ENCODE measurements at places on chromosomes 4 and X.

DNA sequence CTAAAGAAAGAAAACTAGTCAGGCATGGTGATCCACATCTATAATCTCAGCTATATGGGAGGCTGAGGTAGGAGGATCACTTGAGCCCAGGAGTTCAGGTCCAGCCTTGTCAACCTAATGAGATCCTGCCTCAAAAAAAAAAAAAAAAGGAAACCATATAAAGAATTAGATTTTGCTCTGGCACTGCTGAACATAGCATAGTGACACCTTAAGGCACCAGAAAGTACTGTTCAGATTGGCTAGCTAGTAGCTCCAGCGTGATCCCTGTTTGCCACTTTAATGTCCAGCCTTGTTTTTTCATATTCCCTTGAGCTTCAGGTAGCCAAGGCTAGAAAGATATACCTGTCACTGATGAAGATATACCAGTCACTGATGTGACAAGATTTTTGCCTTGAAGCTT lies 34.1 kb downstream of the EXOC1 start:
- no peak for DNase-seq

- no peak for DNase-seq
Measured at GRCh38 chr4:87570290-87570805, 38.0 kb upstream of the DSPP start.

- DNase-seq = no peak
Measured at GRCh38 chrX:133323431-133323830, 91.9 kb downstream of the GPC4 start.

GRCh38 chr4:186536285-186536684 lies 19.1 kb downstream of the MTNR1A start:
- no peak for DNase-seq

DNA sequence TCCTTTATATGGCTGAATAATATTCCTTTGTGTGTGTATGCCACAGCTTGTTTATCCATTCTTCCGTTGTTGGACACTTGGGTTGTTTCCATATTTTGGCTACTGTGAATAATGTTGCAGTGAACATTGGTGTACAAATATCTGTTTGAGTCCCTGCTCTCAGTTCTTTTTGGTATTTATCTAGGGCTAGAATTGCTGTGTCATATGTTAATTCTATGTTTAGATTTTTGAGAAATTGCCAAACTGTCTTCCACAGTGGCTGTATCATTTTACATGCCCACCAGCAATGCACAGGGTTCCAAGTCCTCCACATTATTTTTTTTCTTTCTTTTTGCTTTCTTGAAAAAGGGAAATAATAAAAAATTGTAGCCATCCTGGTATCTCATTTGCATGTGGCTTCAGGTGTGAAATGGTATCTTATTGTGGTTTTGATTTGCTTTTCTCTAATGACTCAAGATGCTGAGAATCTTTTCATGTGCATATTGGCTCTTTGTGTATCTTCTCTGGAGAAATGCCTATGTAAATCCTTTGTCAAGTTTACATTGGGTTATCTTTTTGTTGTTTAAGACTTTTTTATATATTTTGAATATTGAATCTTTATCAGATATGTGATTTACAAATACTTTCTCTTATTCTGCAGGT lies 129.7 kb downstream of the RAPGEF2 start:
- no peak for DNase-seq

GRCh38 chr4:160877087-160877790 lies 1286.6 kb downstream of the FSTL5 start:
- no peak for DNase-seq

DNA sequence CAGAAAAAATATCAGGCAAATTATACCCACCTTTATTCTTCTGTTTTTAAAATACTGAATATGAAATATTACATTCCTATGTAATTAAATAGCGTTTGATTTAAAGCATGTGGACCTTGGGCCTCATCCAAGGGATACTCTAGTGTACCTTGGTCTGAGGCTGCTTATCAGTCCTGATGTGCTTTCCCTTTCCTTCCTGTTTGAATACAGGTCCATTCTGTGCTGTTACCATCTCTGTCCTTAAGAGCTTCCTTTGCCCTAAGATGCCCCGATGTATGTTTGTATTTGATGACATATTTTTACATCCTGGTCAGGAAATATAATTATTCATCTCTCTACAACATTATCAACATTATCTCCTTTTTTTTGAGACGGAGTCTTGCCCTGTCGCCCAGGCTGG lies 24.1 kb downstream of the FAT4 start:
- DNase-seq = no peak

- no peak for DNase-seq
Measured at GRCh38 chr4:156472624-156473023, 499.0 kb downstream of the PDGFC start.

GRCh38 chr4:69731847-69732246 lies 28.6 kb downstream of the SULT1B1 start:
- DNase-seq = no peak

DNA sequence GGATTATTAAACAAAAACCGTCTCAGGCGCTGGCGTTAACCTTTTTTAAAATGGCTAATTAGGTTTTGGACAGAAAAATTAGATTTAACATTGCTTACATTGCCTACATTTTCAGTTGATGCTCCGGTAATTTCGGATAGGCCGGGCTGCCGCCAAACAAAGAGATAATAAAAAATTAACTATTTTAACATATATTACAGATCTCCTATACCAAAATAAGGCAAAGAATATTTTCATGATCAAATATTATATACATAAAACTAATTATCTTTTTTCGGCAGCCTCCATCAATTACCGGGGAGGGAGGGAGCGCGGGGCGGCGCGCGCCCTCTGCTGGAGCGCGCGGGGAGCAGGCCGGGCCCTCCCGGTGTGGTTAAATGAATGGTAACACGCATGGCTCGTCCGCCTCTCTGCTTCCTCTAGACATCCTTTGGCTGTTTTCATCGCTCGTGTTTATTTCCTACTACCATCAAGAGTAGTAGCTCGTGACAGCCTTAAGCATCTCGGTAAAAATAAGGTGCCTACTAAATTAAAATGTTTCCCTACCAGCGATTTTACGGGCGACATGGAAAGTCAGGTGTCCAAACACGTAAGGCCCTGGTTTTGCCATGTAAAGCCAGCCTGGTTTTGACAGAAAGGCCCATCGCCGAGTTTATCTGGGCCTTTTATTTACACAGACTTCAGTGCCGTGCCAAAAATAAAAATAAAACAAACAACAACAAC lies 52.4 kb upstream of the TMEM33 start:
- no peak for DNase-seq

GRCh38 chr4:145387079-145387478 lies 94.6 kb upstream of the SMAD1 start:
- DNase-seq = no peak

DNA sequence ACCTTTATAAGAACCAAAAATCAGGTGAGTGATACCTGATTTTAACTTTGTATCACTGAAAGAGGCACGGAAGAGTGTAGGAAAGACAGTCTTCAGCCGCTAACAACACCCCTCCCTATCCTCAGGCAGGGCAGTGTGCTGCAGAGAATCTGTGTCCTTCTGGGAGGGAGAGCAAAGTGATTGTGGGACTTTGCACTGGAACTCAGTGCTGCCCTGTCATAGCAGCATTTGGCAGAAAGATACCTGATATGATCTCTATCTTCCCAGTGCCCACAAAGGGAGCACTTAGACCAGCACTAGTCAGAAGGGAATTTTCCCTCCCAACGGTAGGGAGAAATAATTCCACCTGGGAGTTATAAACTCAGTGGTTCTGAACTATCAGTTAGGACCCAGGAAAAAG lies 139.0 kb downstream of the FMR1NB start:
- no peak for DNase-seq

GRCh38 chr4:35689870-35690269 lies 554.4 kb downstream of the ARAP2 start:
- DNase-seq = no peak

DNA sequence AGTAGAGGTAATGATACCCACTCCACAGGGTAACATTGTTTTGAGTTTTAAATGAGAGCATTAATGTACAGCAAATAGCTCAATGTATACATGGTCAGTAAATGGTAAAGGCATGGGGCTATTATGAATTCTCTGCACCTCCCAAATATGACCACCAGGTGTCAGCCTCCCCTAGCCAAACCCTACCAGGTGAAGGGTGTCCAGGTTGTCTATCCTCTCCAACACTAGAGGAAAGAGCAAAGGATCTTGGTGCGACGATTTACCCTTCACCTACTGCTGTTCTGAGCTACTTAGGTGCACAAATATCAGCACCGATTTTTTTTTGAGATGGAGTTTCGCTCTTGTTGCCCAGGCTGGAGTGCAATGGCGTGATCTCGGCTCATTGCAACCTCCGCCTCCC lies 26.5 kb upstream of the XIAP start:
- DNase-seq = peak; percentile 2

DNA sequence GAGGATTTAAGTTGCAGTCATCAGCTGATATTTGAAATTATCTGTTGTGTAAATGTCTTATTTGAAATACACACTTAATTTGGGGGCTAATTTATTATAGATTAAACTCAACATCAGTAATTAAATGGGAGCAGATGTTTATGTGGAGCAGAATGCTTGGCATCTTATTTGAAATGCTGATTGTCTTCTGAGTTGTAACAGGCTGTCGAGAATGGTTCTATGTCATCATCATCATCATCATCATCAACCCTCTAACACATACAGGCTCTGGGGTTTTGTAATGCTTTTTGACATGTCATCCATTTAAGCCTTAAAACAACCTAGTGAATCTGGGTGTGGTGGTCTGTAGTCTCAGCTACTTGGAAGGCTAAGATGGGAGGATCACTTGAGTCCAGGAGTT lies 8.2 kb downstream of the MTMR1 start:
- DNase-seq = no peak

- DNase-seq = no peak
Measured at GRCh38 chr4:3335385-3335784, 42.6 kb downstream of the RGS12 start.

GRCh38 chr4:127311371-127311770 lies 321.4 kb upstream of the INTU start:
- DNase-seq = no peak

GRCh38 chr4:149910177-149910576 lies 94.5 kb upstream of the IQCM start:
- no peak for DNase-seq

GRCh38 chr4:144696376-144696775 lies 50.4 kb downstream of the HHIP start:
- no peak for DNase-seq

DNA sequence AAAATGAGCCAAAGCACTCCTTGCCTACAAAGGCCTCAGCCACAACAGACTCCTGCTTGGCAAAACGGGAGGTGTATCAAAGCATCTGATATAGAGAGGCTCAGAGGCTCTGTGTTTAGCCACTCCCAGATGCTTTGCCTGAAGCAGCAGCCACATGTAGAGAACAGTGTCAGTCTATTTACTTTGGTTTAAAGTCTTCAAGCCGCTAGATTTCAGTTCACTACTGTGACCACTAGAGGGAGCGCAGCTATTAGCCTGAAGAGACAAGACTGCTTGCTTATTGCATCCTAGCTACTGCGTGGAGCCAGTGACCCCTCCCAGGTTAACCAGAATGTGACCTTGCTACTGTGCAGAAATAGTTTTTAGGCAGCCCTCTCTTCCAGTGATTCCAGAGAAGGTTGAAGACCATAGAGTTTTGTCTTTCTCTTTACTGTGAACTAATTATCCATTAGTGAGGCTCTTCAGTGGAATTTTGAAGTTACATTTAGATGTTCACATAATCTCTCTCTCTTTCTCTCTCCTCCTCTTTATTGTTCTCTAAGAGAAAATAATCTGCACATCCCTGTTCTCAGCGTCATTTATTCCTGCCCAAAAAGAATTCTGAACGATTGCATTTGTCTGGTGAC lies 39.3 kb downstream of the BMP3 start:
- DNase-seq = no peak

DNA sequence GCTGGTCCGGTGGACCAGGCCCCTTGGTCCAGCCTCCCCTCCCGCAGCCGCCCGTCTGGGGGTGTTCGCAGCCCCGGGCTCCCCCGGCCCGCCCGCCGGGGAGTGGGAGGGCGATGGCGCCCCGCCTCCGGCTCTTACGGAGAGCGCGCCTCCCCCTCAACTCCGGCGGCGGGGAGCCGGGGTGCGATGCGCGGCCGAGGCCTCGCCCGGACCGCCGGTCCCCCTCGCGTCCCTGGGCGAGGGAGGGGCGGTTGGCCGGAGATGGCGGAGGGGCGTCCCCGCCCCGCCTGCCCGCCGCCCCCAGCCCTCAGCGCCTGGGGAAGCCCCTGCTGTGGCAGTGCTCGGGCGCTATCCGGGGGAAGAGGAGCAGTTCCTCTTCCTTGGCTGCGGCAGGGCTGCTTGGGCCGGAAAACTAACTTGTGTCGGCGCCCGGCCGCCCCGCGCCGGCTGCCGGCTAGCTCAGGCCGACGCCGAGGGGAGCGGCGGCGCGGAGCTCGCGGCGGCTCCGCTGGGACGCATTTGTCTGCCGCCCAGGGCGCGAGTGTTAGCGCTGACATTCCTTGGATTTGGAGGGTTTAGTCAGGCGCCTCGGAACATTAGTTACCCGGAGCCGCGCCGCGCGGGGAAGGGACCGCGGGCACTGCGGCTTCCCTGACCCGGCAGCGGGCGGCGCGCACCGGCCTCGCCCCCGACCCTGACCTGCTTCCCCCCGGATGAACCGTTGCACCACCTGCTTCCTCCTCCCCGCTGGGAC lies 994 bp downstream of the GALNT7 start:
- DNase-seq = peak; percentile 11

GRCh38 chr4:8215001-8215427 lies 15.9 kb downstream of the SH3TC1 start:
- DNase-seq = no peak

DNA sequence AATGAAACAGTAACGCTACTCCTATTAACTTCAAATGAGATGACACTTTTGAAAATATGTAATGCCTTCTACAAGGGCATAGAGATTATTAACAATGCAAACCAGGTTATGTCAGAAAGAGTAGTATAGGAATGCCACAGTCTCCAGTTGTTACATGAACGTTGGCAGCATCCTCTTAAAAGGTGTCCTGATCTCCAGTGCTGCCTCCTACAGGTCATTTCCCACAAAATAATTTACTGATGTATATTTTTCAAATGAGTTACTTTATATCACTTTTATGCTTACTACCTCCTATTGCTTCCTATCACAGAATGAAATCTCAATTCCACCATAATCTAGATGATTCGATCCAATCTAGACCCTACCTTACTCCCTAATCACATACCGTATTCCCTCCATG lies 195.2 kb upstream of the EPHA5 start:
- no peak for DNase-seq

- no peak for DNase-seq
Measured at GRCh38 chr4:113919611-113920010, 59.8 kb downstream of the ARSJ start.

DNA sequence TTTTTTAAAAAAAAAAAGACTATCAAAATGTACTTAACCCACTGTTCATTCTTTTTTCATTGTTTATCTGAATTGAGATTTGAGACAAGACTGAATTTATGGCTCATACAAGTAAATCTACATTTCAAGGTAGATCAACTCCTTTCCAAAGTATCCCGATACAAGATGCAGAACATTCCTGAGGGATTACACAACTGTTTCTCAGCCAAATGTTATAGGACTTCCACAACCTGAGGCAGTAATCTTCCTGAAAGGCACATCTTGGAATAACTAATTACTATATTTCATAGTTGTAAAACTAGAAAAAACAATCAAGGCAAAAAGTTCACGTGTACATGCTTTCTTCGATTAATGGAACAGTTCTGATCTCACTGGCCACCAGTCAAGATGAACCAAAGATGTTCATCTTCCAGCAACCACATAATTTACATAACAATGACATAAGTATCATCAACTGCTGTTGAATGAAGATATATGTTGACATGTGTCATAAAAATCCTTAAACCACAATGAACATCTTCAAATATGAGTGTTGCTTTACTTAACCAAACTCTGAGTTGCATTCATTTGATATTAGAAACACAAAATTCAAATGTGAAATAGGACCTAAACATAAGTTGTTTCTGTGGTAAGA lies 225.2 kb upstream of the DKK2 start:
- DNase-seq = no peak

GRCh38 chr4:187478292-187479140 lies 517.1 kb upstream of the ZFP42 start:
- no peak for DNase-seq

Measured in stimulated activated CD8-positive, alpha-beta memory T cell treated with anti-CD3 and anti-CD28 coated beads, Interleukin-4, amount 100 ng/mL, for 4 hours (primary cell).